ENCODE measurements at places on chromosomes 3 and 15.

- no peak for DNase-seq
Measured at GRCh38 chr3:52563984-52564383, 27.6 kb downstream of the UQCC5 start.

DNA sequence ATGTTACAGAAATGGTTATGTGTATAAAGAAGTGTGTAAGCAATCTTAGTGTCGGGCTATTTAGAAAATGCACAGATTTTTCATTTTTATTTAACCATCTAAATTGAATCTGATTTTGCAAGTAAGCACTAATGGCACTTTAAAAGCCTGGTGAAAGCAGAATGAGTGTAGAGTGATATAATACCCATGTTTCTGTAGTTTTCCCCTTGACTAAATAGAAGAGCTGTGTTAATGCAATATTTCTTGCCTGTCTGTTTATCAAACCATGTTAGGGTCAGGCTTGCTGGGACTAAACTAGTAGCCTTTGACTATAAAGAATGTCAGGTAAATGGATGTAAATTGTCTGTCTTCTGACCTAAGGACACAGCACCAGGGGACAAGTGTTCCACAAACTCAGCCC is 714.0 kb downstream of the CADM2 start:
- DNase-seq, result no peak

- DNase-seq, result no peak
Measured at GRCh38 chr15:69415381-69415780, 1.2 kb downstream of the KIF23 start.

GRCh38 chr3:38284756-38285150 is 2.7 kb downstream of the SLC22A14 start:
- no peak for DNase-seq

DNA sequence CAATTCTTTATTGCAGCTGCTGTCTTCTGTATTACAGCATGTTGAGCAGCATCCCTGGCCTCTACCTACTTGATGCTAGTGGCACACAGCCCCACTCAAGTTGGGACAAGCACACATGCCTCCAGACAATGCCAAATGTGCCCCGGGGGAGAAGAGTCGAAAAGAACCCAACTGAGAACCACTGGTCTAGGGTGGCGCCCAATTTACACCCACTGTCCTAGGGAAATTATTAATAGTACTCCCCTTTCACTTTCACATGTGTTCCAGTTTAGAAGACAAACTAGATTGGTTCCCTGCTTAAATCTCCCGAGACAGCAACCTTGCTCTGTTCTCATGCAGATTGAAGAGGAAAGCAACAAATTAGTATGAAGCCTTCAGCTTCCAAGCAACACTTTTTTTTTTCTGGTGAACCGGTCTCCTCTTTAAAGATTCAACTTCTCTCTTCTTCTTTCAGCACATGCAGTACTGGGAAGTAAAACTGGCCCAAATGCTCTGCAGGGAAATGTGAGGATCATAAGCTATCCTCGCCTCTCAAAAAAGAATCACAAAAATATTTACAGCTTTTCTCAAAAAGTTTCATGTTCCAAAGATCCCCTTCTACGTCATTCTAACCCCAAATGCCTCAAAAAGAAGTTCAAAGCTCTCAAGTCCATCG is 823.9 kb upstream of the CFAP20DC start:
- DNase-seq, result no peak

DNA sequence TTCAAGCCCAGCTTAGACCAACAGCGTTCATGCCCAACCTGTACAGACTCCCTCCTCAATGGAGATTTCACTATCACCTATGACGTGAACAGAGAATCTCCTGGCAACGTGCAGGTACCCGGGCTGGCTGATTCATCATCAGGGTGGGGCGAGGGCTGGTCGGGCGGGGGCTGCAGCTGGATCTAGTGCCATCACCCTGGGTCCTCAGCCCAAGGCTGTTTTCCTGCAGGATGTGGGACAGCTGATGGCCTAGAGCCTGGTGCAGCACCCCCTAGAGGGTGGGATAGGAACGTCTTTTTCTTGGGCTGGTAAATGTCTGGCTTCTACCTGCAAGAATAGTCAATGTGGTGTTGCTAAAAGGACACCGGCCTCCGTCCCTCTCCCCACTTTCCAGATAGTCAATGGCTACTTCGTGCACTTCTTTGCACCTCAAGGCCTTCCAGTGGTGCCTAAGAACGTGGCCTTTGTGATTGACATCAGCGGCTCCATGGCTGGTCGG is 4.4 kb downstream of the ITIH3 start:
- no peak for DNase-seq
